Amygdala (tissue), 56 donors: ENCODE measurements at places on chromosomes 3 and 15.

DNA sequence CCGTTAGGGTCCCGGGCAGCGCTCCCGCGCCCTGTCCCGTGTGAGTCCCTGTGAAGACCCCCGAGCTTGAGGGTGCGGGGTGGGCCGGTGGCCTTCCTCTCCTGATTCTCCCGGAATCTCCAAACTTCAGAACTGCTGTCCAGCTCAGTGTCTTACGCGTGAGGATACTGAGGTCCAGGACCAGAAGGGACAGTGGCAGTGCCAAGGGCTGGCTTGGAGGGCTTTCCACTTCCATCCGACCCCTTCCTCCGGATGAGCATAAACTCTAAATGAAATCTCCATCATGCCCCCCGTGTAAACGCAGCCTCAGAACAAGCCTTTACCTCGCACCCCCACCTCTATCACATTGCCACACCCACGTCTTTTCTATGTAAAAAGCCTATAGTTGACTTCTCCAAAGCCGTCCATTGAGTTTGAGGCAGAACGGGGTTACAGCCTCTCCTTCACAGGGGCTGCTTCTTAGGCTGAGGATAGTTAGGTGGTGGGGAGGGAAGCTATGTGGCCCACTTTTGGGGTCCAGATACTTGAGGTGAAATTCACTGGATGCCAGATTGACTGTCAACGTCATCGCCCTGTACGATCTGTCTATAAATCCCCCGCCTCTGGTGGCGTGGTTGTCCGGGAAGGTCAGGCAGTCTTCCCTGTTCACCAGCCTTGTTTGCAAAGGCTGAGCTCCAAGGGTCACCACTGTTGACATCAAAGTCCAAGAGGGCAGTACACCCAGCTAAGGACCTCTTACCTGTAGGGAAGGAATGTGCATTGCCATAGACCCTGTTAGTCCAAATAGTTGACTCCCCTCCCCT, 1.1 kb downstream of the EDEM1 start:
- DNase-seq: no peak

- no peak for DNase-seq
Measured at GRCh38 chr15:22961762-22962161, 18.4 kb downstream of the CYFIP1 start.

DNA sequence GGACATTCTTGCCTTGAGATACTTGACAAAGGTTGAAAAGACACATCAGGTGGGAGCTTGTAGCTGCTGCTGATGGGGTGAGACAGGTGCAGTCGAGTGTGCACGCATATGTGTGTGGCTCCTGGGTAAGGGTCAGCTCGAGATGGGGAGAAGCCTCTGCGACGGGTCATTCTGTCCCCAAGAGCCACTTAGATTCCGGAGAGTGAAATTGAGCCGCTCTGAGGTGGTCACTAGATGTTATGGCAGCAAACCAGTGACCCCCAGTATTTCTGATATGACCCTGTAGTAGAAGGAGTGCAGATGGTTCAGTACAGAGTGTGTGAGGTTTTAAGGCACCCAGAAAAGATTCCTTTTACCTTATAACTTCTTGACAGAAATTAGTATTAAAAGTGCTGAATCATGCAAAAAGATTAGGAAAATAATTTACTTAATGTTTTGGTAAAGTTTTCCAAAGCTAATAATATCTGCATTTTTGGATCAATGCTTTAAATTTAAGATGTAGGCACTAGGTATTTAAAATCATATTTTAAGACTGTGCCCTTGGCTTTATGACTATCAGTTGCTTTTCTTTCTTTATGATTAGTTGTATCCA, 241.9 kb upstream of the TOPAZ1 start:
- no peak for DNase-seq

DNA sequence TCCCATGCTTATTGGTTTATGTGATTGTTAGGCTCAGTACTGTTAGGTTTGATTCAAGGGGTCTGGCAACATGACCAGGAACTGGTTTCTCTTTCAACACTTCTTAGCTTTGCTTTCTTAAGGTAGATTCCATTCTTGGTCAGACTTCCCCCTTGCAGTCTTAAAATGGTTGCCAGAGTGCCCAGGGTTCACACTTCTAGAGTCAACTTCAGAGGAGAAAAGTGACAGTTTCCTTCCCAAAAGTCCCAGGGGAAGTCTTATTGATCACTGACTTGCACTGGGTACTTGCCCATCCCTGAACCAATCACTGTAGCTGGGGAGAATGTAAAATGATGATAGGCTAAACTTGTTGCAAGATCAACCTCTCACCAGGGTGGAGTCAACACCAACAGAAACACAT, 14.1 kb downstream of the MGLL start:
- no peak for DNase-seq

GRCh38 chr3:115760716-115761115, 137.4 kb downstream of the GAP43 start:
- no peak for DNase-seq

DNA sequence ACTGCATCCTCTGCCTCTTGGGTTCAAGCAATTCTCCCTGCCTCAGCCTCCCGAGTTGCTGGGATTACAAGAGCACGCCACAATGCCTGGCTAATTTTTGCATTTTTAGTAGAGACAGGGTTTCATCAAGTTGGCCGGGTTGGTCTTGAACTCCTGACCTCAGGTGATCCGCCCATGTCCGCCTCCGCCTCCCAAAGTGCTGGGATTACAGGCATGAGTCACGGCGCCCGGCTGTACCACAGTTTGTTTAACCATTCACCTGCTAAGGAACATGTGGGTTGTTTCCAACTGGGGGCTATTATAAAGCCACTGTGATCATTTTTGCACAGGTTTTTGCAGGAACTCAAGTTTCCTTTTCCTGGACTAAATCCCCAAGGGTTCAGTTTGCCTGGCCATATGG, 123.2 kb upstream of the RAP2B start:
- no peak for DNase-seq
